ENCODE measurements at places on chromosomes 3 and 15.

DNA sequence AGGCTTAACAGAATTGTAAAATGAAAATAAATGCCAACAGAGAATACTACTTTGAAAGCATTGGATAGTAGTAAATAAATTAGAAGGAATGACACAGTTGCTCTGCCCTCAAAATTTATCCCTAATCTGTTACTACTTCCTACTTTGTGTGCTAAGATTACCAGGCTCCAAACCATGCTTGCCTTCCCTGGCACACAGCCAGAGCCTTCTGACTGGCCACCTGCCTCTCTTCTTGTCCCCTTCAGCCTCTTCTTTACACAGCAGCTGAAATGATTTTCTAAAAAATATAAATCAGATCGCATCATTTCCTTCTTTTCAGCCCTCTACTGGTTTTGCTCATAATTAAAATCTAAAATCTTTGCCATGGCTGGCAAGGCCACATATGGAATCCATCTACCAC lies 334.1 kb downstream of the FHIT start:
- DNase-seq, result no peak

- DNase-seq, result no peak
These were observed 18.7 kb upstream of the RAD54L2 start for GRCh38 chr3:51519848-51520247.

GRCh38 chr3:31225923-31226322 lies 306.8 kb upstream of the STT3B start:
- DNase-seq, result no peak

DNA sequence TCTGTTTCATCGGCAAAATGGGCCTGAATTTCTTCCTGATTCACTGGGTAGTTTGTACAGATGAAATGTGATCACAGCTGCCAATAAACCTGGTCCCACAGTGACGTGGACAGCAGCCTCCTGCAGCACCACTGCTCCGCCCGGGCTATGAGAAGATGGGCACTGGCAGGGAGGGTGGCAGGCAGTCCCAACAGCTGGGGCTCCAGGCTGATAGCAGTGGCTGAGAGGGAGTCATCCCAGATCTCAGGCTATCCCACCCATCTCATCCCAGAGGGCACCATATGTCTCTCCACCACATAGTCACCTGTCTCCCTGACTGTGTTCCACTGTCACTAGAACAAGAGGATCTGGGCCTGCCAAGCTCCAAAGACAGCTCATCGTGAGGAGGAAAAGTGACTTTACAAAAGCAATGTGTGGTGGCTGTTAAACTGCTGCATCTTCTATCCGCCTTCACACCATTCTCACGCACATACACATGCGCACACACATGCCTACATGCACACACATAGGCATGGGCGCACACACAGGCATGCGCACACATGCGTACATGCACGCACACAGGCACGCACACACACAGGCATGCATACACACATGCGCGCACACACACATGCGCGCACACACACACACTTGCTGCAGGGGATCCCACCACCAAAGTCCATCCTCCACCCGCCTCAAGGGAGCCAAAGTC lies 46.2 kb downstream of the RGMA start:
- DNase-seq, result no peak
